ENCODE measurements at places on chromosomes 1 and 21.
A peak's percentile ranks its signal among the peaks of the same experiment; 100 is the strongest.

DNA sequence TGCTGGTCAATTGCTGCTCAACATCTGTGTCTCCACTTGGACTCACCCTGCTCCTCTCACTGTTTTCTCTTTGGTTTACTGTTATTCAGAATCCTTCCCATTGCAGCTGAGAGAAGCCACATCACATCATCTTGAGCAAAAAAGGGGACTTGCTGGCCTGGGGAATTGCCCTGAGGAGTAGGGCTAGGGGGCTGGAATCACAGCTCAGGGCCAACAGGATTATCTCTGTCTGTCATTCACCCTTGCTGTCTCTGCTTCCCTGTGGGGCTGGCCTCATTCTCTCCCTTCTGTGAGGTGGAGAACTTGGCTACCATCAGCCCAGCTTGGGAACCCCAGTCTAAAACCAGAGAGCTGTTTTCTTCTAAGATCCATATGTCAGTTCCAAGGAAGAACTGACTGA lies 140.7 kb upstream of the WNT4 start:
- DNase-seq = peak; percentile 5

- DNase-seq = no peak
Observed at GRCh38 chr1:229893762-229894444, 173.1 kb upstream of the GALNT2 start.

- DNase-seq = no peak
Observed at GRCh38 chr1:207822124-207822601, 70.3 kb downstream of the CD46 start.

DNA sequence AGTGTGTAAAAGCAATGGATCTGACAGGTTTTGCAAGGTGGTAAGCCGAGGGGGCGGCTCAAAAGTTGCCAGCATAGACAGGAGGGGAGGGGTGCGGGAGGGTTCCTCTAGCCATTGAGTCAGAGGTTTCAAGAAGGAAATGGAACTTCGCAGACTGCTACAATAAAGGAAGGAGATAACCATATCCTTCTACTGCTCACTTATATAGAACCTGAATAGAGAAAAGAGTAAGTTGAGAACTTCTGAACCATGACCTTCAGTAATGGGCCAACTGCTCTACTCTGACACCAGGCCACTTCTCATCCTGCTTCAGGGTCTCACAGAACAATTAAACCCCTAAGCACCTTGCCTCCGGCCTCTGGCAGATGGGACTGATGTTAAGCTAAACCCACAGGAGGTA lies 26.3 kb upstream of the BCAR3 start:
- DNase-seq = no peak

DNA sequence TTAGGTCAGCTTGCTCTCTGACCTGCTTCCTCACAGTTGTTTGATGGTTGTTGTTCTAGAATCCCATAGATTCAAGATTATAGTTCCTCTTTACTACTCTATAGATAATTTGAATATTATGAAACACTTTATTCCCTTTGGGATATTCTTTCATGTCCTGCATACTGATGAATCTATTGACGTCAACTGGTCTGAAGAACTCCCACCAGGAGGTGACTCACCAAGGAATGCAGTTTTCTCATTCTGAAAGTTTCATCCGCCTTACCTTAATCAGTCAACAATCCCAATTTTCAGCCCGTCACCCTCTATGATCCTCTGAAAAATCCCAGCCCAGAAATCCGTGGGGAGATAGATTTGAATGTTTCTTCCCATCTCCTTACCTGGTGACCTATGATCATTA lies 834.1 kb upstream of the PRMT6 start:
- no peak for DNase-seq

GRCh38 chr1:205630651-205631009 lies 1.2 kb downstream of the ELK4 start:
- DNase-seq = peak; percentile 27

GRCh38 chr1:20751462-20751990 lies 19.0 kb upstream of the SH2D5 start:
- no peak for DNase-seq

DNA sequence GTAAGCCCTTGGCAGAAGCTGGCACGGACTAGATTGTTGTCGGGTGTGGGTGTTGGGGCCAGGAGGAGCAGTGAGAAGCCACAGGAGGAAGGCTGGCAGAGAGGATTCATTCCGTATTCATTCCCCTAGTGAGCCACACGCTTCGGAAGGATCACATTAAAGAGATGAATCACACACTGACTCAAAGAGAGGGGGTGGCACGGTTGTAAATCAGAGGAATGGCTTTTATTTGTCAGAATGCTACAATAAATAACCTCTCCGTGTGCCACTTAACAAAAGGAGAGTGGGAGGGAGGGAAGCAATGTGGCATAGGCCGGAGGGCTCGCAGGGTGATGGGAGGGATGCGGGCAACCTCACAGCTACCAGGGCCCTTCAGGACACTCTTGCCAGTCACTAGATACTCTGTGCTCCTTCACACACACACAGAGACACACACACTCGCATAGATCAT lies 135.5 kb downstream of the HIVEP3 start:
- DNase-seq = no peak

- DNase-seq = no peak
Observed at GRCh38 chr1:205396967-205397616, 24.8 kb downstream of the LEMD1 start.

GRCh38 chr1:209611771-209612570 lies 28.5 kb downstream of the CAMK1G start:
- DNase-seq = no peak

- peak; percentile 49 for DNase-seq
Observed at GRCh38 chr1:30525971-30526651, 197.3 kb downstream of the MATN1 start.

DNA sequence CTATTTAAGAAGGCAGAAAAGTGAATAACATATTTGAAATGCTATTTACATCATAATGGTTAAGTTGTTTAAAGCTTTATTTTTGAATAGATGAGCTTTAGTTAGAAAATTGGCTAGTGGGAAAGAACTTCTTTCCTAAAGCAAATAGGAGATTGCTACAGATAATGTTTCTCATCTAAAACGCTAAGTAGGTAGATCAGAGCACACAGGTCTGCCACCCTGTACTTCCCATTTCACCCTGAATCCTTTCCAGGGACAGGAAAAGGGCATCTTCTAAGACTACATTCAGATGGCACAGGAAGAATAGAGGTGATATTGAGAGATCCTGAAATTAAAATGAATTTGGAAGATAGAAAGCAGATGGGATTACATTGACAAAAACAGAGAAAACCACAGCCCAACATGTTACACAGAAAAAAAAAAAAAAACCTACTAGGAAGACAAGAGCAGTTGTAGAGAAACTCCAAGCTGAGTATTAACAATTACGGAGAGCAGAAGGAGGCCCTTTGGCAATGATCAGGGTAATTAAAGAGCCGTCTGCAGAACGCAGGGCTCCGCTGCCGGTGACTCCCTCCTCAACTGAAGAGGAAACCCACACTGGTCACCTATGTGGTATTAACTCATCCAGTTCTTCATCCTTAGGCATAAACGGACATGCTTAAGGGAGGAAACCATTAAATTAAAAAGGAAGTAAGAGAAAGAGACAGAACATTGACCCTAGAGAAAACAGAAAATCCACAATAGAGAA lies 53.6 kb upstream of the MAP10 start:
- no peak for DNase-seq

DNA sequence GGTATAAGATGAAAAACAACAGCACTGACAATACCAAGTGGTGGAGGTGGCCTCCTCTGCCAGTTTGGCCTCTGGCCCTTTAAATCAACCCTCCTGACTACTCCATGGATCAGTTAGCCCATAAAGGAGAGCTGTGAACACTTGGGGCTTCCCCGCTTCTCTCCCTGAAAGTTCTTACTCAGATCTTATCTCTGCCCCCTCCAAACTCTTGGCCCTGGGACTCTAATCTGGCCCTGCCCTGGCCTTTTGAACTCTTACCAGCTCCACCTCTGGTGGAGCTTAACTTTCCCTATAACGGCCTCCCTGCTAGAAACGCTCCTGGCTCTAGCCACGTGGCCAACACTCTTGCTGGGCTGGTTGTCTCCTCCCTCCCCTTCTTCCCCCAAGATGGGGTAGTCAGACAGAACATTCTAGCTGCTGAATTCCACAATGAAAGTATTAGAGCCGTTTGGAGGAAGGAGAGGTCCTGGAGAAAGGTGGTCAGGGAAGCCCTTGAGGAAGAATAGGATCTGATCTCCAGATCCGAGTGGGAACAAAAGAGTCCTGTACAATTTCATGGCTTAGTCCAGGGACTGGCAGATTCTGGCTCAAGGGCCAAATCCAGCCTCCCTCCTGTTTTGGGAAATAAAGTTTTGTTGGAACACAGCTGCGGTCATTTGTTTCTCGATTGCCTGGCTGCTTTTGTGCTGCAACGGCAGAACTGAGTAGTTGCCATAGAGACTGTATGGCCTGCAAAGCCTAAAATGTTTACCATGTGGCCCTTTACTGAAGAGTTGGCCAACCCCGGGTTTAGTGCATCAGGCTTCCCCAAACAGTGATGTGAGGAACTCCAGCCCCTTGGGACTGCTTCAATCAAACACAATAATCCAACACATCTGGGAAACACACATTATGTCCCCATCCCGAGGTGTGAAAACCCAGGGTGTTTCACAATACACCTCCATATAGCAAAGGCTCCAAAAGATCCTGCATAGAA lies 9.5 kb upstream of the PIGR start:
- DNase-seq = peak; percentile 28

All from femur (tissue), 1 donor.